ENCODE measurements at places on chromosomes 7 and 10.

- DNase-seq, result no peak
Observed at GRCh38 chr7:131967216-131967730, 410.8 kb upstream of the PODXL start.

DNA sequence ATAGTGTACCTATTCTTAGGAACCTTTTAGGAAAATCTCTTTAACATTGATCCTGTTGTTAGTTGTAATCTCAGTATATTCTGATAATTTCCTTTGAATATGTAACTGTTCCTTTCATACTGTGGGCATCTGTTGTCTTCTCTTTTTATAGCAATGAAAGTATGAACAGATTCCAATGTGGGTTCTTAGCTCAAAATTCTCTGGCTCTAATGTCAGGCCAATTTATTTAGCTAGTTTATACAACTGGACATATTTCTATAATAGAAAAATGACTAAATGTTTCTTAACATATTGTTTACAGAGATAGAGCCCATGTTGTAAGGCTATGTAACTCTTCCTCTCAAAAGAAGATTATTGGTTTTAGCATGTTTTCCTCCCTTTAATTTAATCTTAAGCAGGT is 363.2 kb downstream of the AUTS2 start:
- no peak for DNase-seq

DNA sequence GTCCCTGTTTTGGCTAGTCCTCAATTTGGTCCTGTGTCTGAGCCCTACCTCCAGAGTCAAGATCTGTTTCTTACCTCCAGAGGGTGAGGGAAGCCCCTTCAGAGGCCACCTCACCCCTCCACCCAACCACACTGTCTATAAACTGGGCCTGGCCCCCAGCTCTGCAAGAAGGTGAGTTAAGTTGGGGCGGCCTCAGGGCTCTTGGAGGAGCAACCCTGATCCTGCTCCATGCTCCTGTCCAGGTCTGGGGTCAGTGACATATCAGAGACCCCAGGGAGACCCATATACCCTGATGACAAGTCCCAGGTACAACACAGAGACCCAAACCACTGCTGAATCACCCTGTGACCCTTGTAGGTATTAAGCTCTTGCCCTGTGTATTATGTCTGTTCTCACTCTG is 69.5 kb downstream of the MYL10 start:
- no peak for DNase-seq

GRCh38 chr7:107995184-107996071 is 7.5 kb downstream of the LAMB1 start:
- no peak for DNase-seq

DNA sequence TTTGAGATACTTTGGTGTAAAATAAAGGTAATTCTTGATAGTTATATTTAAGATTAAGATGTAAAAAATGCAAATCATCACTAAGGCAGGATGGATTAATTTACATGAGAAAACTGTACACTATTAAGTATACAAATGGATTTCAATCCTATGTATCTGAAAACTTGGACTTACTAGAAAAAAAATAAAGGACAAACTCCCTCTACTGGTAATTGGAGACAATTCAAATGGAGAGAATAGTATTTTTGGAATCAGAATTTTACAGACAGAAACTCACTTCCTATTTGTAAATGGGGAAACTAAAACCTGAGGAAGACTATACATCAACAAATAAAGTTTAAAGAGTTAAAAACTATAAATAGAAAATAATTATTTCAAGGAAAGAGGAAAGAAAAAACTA is 62.6 kb downstream of the CUL2 start:
- DNase-seq, result no peak

DNA sequence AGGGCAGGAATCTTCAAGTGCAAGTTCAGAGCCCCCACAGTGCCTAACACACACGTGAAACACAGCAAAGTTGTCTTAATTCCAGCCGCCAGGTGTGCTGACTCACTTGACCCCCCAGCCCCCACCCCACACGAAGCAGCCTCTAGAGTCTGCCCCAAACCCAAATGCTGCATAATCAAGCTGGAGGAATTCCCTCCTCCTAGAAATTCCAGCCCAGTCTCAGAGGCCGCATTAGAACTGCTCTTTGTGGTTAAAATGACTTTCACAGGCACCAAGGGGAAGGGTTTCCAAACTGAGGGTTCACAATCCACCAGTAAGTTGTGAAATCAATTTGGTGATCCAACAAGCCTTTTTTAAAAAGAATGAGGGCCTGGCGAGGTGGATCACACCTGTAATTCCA is 67.0 kb upstream of the PLXNA4 start:
- no peak for DNase-seq

DNA sequence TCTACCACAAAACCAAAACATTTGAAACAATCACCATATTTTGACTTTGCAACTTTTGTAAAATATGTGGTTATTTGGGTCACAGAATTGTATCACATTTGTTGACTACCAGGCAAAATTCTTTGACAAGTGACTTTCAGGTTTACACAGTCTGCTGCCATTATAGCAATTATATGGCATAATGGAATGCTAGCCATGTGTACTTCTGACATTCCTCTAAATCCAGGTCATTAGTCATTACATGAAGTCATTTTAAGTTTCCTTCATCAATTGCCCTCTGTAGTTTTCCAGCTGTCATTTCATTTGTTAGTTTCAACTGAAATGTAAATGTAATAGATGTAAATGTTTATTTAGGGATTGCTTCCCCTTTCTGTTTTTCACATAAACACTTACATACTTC is 137.5 kb downstream of the IMMP2L start:
- no peak for DNase-seq

DNA sequence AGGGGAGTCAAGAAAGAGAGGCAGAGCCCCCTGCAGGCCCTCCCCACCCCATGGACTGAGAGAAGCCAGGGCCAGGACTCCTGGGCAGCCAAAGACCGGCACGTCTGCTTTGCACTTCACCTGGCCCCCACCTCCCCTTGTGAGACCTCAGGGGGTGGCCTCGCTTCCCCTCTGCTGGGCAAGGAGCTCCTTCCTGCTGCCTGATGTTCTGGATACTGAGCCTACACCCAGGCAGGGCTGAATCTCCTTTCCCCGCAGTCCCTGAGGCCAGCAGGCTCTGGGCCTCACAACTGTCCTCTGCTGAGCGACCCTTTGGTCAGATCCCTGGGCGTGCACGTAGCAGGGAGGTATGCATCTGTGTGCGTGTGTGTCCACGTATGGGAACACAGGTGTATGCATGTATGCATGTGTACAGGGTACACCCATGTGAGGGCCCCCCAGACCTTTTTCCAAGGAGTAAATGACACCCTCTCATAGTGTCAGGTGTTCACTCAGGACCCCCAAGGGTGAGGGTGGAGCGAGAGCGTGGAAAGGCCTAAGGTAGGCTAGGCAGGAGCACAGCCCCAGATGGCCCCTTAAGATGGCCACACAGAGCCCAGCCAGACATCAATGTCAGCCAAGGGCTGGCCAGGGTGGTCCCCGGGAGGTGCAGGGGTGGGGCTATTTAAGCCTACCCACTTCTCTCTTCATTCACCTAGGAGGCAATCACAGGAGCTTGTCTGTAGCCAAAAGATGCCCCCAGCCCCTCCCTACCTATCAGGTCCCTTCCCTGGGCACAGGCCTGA is 1.9 kb upstream of the RET start:
- DNase-seq, result no peak

GRCh38 chr7:132656846-132657776 is 80.8 kb upstream of the PLXNA4 start:
- no peak for DNase-seq

Data from stimulated activated CD4-positive, alpha-beta T cell treated with anti-CD3 and anti-CD28 coated beads, Interleukin-4, amount 100 ng/mL, for 4 hours (primary cell).